ENCODE measurements at places on chromosomes 1 and 21.

DNA sequence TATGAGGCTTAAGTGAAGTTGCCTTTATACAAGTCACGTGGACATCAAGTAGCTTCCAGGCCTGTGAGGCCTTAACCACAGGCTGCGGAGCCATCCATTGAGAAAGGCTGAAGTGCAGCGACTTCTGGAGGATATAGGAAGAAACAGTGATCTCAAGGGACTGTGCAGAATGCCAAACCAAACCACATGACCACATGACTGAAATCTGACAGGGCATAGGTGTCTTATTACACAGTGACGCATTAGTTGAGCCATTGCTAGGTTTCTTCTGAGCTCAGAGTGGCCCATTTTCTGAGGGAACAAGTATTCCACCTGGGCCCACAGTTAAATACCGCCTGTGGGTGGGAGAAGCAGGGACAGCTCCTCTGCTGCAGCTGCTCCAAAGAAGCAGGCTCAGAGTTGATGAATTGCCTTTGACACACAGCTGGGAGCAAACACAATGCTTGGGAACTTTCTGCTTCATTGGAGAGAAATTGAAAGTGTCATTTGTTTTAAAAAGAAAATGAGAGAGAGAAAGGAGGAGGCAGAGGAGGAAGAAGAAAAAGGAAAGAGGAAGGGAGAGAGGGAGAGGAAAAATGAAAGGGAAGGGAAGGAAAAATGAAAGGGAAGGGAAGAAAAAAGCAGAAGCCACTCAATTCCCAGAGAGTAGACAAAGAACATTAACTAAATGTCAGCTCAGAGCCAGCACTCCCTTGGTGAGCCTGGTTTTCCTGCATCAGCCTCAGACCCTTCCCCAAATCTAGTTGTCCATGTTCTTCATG, 94.4 kb downstream of the COLGALT2 start:
- DNase-seq, result no peak

GRCh38 chr1:69055194-69055593, 512.5 kb upstream of the LRRC7 start:
- DNase-seq, result no peak

GRCh38 chr1:5907386-5907785, 84.8 kb downstream of the NPHP4 start:
- DNase-seq, result no peak

GRCh38 chr1:186502087-186502486, 41.2 kb upstream of the PDC start:
- DNase-seq, result no peak

DNA sequence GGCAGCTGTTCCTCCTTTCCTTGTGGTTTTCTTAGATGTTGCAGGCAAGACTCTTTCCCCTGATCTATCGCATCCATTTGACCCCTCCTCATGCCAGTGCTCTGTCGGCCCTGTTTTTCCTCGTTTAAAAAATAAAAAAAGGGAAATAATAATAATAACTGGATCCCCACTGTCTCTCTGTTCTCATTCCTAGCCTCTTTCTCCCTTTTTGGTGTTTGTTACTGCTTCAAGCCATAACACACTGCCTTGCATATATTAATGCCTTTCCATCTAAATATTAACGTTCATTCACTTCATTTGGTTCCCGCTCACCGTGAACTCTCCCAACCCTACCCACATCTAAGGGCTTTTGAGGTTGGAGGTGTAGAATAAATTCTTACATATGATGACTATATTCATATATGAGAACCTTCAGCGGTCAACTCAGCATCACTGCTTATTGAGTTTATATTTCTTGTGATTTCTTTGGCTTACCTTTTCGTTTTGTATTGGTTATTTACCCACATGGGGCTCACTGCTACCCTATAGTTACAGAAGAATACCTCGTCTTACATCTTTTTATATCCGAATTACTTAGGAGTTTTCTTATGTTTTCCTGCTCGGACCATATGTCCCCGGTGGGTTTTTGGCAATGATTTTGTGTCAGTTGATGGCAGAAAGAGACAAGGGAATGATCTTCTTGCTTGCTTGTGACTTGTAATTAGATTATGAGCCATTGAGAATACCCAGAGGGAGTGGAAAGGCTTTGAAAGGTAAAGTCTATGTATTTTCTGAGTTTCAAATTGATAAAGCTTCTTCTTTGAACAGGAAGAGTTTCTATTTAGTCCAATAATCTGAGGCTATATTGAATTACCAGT, 805 bp downstream of the ATG4C start:
- no peak for DNase-seq

- no peak for DNase-seq
Observed at GRCh38 chr1:222404710-222405109, 143.2 kb downstream of the HHIPL2 start.

DNA sequence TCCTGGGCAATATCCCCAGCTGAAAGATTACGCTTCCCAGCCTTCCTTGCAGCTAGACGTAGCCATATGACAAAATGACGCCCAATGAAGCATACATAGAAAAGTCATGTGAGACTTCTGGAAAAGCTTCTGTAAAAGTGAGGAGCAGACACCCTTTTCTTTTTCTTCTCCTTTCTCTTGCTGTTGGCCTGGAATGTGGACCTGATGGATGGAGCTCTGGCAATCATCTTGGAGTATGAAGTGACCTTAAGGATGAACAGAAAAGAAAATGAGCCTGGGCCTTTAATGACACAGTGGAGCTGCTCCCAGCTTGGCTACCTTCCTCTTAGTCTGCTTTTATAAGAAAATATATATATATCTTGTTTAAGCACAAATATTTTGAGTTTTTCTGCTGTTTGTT, 24.8 kb downstream of the BATF3 start:
- DNase-seq, result no peak

GRCh38 chr1:220239966-220240365, 32.3 kb downstream of the RAB3GAP2 start:
- no peak for DNase-seq

DNA sequence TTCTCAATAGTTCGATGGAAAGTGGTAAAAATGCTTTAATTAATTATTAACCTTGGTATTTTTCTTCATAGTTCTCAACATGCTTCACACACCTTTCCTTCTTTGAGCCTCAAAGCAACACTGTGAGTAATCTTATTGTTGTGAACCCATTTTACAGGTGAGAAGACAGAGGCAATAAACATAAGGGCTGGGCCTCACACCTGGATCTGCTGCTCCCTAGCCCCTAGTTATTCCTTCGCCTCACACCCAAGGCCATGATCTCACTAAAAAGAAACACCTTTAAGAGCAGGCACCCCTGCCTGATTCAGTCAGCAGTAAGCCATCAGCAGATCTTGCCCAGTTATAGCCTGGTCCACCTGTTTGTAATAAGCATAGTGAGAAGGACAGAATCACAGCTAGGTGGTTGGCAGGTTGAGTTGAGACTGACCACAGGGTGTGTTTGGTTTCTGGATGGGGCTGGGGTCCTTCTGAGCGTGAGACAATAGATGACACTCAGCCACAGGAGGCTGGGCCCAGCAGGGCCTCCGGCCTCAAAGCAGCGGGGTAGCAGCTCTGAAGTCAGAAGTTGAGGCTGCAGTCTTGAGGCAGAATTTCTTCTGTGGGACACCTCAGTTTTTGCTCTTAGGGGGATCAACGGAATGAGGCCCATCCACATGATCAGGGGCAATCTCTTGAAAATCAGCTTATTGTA, 203.9 kb downstream of the RHOU start:
- DNase-seq, result no peak

GRCh38 chr1:44029260-44029910, 1.9 kb downstream of the SLC6A9 start:
- DNase-seq, result no peak

GRCh38 chr1:17207046-17207445, 2.1 kb downstream of the PADI1 start:
- DNase-seq, result no peak

DNA sequence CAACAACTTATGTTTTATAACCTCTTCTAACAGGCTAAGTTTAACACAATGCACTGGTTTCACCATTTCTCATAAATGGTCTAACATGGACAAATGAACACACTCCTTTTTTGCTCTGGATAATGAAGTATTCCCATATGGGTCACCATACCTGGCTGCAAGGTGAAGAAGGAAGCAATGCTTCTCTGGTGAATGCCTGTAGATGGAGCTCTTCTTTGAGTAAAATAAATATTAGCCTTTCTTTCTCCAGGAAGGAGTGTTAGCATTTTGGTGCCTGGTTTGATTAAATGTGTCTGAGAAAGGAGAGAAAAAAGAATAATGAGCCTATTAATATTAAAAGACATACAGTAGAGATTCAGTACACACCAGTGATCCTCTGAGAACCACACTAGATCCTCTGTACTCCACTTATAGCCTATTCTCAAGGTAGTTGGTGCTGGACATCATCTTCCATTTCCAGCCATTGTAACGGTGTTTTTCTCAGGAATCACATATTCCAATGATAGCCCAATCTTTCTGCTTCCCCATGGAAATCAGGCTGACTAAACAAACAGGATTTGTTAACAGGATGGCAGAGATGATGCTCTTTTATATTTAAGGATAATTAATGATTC, 17.6 kb downstream of the MTFR1L start:
- no peak for DNase-seq

- no peak for DNase-seq
Observed at GRCh38 chr1:65250826-65251225, 58.5 kb upstream of the DNAJC6 start.

DNA sequence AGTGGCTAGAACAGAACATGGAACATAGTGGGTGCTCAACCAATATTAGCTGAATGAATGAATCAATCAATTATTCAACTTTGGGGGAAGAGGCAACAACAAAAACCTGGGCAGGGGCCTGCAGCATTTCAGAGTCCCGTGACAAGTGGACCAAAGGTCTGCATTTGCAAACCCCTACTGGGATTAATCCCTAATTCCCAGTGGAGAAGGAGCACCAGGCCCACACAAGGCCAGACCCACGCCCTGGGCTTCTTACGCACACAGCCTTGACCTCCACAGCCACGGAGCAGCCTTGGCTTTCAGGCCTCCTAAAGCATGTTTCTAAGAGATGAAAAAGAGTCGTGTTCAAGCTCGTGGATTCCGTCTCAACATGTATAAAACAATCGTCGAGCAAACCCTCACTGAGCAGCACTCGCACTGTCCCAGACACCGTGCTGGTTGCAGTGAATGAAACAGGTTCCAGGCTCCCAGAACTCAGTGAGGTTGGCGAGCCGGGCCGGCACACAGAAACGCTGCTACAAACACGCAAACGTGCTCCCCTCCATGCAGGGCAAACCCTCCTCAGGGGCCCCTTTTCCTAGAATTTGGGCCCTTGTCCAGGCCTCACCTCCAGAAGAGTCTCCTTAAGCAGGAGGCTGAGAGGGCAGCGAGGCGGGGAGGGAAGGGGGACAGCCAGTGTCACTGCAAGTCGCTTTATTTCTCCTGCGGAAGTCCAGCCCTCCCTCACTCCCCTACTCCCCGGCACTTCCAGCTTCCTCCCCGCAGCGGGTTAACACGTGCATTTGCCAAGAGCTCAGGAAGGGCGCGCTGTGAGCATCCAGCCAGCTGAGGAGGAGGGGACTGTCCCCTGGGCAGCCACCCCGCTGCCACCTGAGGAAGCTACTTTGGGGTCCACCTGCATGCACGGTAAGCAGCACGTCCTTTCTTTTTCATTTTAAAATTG, 556.4 kb downstream of the KIF26B start:
- no peak for DNase-seq

DNA sequence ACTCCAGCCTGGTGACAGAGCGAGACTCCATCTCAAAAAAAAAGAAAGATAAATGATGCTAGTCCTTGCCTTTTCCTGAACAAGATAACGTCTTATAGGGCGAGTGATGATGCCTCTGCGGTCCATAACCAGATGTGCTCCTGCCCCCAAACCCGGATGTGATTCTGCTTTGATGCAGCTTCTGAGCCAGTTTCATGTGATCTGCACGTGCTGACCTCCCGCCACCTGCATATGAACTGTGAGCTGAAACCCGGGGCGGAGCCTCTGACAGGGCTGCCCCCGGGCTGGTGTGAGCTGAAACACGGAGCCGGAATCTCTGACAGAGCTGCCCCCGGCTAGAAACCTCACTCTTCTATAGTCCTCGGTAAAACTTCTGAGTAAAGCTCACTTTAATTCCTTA, 1.3 kb downstream of the KRTAP12-4 start:
- DNase-seq, result no peak

- no peak for DNase-seq
Observed at GRCh38 chr1:101073836-101074235, 48.3 kb upstream of the DPH5 start.

- DNase-seq, result no peak
Observed at GRCh38 chr1:46152016-46152415, 19.6 kb upstream of the PIK3R3 start.

GRCh38 chr1:31633117-31633516, 11.6 kb downstream of the PEF1 start:
- no peak for DNase-seq

- no peak for DNase-seq
Observed at GRCh38 chr21:46347791-46348381, 23.9 kb downstream of the PCNT start.

- DNase-seq, result no peak
Observed at GRCh38 chr1:228420968-228421826, 4.5 kb upstream of the TRIM17 start.

- DNase-seq, result no peak
Observed at GRCh38 chr1:160244209-160244608, 18.1 kb downstream of the DCAF8 start.

- DNase-seq, result no peak
Observed at GRCh38 chr1:172397221-172397620, 23.3 kb upstream of the C1orf105 start.

DNA sequence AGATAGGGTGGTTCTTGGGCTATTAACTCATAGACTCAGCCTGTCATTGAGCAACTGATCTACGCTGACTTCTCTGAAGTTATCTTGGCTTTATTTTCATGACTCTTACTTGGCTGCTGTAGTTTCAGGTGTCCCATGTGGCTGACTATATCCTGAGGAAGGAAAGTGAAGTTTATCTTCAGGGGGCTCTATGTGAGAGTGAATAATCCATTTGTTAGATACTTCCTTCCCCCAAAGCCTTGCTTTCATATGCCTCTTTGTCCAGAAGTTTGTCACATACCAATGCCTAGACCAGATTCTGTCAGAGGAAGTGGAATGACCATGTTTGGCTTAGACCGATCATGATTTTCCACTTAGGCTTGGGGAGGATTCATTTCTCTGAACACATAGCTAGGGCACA, 27.9 kb upstream of the C1orf87 start:
- DNase-seq, result no peak

DNA sequence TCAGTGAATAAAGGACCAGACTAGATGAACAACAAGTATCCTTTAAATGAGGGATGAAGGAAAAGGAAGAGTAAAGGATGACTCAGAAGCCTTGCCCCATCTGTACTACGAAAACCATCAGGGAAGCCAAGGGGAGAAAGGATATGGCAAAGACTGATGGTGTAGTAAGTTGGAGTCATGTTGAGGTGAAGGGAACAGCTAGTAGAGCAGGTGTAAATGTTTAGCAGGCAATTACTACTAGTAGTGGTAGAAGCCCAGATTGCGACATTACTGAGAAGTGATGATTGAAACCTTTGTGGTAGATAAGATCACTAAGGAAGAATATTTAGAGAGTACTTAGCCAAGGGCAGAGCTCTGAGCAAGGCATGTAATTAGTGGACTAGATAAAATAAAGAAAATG, 84.0 kb downstream of the PHTF1 start:
- no peak for DNase-seq
